ENCODE measurements at places on chromosomes 4 and X. TPM values are rescaled to one million over a fixed set of nuclear protein-coding genes. Genes with fewer than 3 reads are reported as not detected.

Gene FATE1
- total RNA-seq: not detected

Gene RBM46
- 0.12 TPM for total RNA-seq

Gene FUNDC1
- total RNA-seq: 9.4 TPM

Gene METAP1
- 50.3 TPM for total RNA-seq

Gene GLRA3
- total RNA-seq: under 0.01 TPM

Gene RPS6KA6
- 4.0 TPM for total RNA-seq

Gene FAM133A
- 0.36 TPM for total RNA-seq

Gene UGT8
- total RNA-seq: 0.49 TPM

Gene APLN
- 1.3 TPM for total RNA-seq

Gene SPP1
- total RNA-seq: 22.7 TPM

Gene GLRB
- 9.4 TPM for total RNA-seq

Gene TECRL
- not detected for total RNA-seq

Gene PHOX2B
- total RNA-seq: not detected

Gene TCEAL5
- total RNA-seq: not detected

Gene FABP2
- not detected for total RNA-seq

Gene GRIA2
- total RNA-seq: not detected

Gene ANXA10
- total RNA-seq: not detected

Gene SH2D1A
- not detected for total RNA-seq

Gene RTL3
- 1.2 TPM for total RNA-seq

Gene SPATA4
- total RNA-seq: not detected
